Mesangial cell (primary cell): ENCODE measurements at places on chromosomes 11 and 22. TPM values are rescaled to one million over a fixed set of nuclear protein-coding genes. Genes with fewer than 3 reads are reported as not detected.

Gene MS4A15
- not detected in 2 replicates for total RNA-seq

Gene OR51E2
- total RNA-seq = not detected in 2 replicates

Gene CPT1A
- total RNA-seq = 1.3 and 11.9 TPM in 2 replicates

Gene RTN4R
- 13.0 and 21.7 TPM in 2 replicates for total RNA-seq

Gene NCAPH2
- 27.3 and 81.8 TPM in 2 replicates for total RNA-seq

Gene MS4A4A
- not detected in 2 replicates for total RNA-seq

Gene NEU3
- total RNA-seq = 8.8 and 10.0 TPM in 2 replicates

Gene CYB5R2
- total RNA-seq = 5.7 and 6.3 TPM in 2 replicates

Gene KRTAP5-8
- not detected in 2 replicates for total RNA-seq

Gene ARVCF
- 26.7 and 38.0 TPM in 2 replicates for total RNA-seq

Gene LRRC75B
- 5.5 and 34.5 TPM in 2 replicates for total RNA-seq

Gene LRP4
- total RNA-seq = 7.3 and 13.9 TPM in 2 replicates

Gene SLC22A12
- not detected in 2 replicates for total RNA-seq

Gene SLC6A5
- total RNA-seq = not detected in 2 replicates

Gene TTC17
- 20.2 and 48.2 TPM in 2 replicates for total RNA-seq

Gene CALCB
- total RNA-seq = 0.38 and 0.65 TPM in 2 replicates

Gene MS4A3
- not detected in 2 replicates for total RNA-seq

Gene CACNA1I
- under 0.01 TPM in 1 of 2 replicates, not detected in the other for total RNA-seq

Gene INS
- total RNA-seq = not detected in 2 replicates

Gene FAM111B
- 0.63 and 6.7 TPM in 2 replicates for total RNA-seq

Gene IGSF22
- under 0.01 and 0.38 TPM in 2 replicates for total RNA-seq

Gene PLEKHB1
- total RNA-seq = 0.81 and 17.0 TPM in 2 replicates

Gene PDE2A
- 0.33 TPM in 1 of 2 replicates, not detected in the other for total RNA-seq

Gene TMEM45B
- 0.16 and 0.76 TPM in 2 replicates for total RNA-seq

Gene RGL4
- total RNA-seq = not detected in 2 replicates

Gene SMTNL1
- total RNA-seq = not detected in 2 replicates

Gene TRIM64
- not detected in 2 replicates for total RNA-seq

Gene MFRP
- total RNA-seq = not detected in 2 replicates

Gene HORMAD2
- total RNA-seq = 0.51 TPM in 1 of 2 replicates, not detected in the other

Gene PHLDA2
- 45.0 and 110 TPM in 2 replicates for total RNA-seq

Gene PDHX
- total RNA-seq = 15.5 and 16.4 TPM in 2 replicates

Gene CWC15
- total RNA-seq = 16.5 and 24.0 TPM in 2 replicates

Gene OR4D5
- not detected in 2 replicates for total RNA-seq

Gene LGR4
- total RNA-seq = 27.2 and 41.5 TPM in 2 replicates

Gene PLA2G3
- total RNA-seq = 0.13 and 0.16 TPM in 2 replicates

Gene UFD1
- 32.5 and 57.5 TPM in 2 replicates for total RNA-seq

Gene IL17RA
- total RNA-seq = 8.8 and 9.1 TPM in 2 replicates

Gene KRTAP5-10
- not detected in 2 replicates for total RNA-seq

Gene HIC2
- total RNA-seq = 3.1 and 3.5 TPM in 2 replicates

Gene RNF121
- 38.8 and 40.7 TPM in 2 replicates for total RNA-seq
